ENCODE measurements at places on chromosomes 1 and 21.
A peak's percentile ranks its signal among the peaks of the same experiment; 100 is the strongest.

- no peak for DNase-seq
Observed at GRCh38 chr1:19643602-19644394, at the start of gene NBL1. Gene NBL1 (plus strand): TSS chr1:19644311. CDS start chr1:19655031, 10,720 bp downstream.

DNA sequence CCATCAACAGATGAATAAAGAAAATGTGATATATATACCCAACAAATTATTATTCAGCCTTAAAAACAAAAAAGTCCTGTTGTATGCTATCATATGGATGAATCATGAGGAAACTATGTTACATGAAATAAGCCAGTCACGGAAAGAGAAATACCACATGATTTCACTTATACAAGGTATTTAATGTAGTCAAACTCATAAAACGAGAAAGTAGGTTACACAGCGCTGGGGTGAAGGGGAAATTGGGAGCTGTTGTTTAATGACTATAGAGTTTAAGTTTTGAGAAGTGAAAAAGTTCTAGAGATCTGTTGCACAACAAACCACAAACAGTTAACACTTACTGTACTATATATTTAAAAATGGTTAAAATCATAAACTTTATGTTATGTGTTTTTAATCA lies 58.5 kb downstream of the SLC25A24 start:
- no peak for DNase-seq

GRCh38 chr1:204409123-204409522 lies 2.5 kb downstream of the PPP1R15B start:
- DNase-seq = peak; percentile 31

DNA sequence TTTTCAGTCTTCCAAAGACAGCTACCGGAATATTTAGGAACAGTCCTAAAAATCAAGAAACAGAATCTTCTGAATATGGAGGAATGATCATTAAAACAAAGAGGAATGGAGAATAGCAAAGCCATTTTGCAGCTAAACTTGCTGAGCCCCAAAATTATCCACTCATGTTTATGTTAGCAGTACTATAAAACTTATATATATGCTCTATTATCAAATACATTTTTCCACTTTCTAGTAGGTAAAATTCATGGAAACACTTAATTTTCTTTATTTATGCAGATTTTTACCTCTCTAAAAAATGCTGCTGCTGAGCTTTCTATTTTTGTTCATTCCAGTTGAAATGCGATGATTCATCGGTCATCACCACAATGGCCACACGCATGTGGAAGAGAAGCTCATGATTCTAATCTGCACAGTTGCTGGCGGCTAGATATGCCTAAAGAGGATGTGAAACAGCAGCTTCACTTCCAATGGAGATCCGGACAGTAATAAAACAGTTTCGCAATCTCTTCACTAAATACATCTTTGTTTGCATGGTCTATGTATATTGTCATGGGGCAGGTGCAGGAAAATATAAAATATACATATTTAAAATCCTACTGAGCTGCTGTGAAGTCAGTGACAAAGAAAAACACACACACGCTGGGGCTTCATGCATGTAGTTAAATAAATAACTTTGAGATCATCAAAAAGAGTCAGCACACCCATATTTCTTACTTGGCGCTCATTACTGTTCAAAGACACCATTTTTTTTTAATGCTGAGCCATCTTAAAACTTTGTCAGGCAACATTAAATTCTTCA lies 292.2 kb downstream of the SMYD3 start:
- DNase-seq = peak; percentile 66

DNA sequence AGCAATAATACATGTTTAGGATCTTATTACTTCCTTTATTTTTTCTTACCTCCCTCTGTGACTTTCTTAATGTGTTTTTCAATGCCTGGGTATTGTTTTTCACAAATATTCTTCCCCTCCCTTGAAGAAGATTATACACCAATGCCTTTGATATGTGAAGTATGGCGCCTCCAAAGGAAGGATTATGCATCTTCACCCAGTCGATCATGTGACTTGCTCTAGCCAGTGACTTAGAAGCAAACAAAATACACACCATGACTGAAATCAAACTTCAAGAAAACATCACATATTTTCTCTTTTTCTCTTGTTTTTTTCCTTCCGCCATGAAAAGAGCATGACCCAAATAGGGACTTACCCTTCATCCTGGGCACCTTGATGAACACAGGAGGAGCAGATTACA lies 297.1 kb downstream of the NCAM2 start:
- peak; percentile 25 for DNase-seq

DNA sequence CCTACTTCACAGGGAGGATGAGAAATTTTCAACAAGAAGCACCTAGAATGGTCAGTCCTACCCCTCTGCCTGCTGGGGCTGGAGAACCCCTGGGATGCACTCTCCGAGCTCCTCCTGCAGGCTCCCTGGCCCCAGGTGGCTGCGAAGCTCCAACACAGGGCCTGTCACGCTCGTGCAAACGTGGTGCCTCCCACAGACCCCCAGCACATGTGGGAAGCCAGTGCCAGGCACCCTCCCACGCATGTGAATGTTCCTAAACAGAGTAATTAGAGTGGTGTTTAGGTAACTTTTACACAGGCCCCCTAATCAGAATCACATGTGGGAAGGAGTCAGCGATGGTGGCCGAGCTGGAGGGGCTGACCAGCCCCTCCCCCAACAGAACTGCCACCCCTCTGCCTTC lies 28.4 kb downstream of the GLIS1 start:
- no peak for DNase-seq

DNA sequence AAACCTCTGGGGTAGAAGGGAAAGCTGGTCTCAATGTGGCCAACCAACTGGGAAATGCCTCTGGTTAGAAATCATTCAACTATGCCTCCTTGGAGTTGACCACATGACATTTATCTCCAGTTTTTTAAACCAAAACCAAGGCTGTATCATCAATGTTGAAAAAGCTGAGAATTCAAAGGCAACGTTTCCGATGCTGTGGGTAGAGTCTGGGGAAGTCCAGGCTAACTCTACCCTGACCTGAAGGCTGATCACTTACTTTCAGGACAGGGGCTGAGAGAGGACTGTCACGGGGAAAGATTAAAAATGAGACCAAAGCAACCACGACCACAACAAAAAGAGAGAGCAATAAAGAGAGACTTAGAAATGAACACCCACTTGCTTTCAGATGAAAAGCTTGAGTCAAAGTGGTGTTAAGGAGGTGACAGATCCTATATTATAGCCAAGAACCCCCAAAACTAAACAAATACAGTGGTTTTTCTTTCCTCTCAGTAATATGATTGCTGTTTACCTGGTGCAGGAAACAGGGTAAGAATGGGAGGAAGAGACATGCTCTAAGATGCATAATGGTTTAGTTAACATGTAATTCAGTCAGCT lies 90.8 kb upstream of the TNFSF4 start:
- DNase-seq = no peak

GRCh38 chr1:163191301-163191700 lies 11.4 kb downstream of the RGS5 start:
- DNase-seq = no peak
